Stimulated activated CD4-positive, alpha-beta T cell treated with anti-CD3 and anti-CD28 coated beads, Interleukin-1b, Interleukin-23, amount 100 ng/mL, for 4 hours (primary cell): ENCODE measurements at places on chromosomes 1 and 21.

DNA sequence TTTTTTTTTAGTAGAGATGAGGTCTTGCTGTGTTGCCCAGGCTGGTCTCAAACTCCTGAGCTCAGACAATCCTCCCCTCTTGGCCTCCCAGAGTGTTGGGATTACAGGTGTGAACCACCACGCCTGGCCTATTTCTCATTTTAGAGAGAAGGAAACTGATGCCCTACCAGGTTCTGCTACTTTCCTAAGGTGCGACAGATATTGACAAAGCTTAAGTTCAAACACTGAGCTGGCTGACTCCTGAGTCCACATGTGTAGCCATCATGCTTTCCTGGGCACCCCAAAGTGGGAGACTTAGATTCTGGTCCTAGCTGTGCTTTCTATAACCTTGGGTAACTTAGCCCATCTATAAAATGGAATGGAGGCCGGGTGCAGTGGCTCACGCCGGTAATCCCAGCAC lies 5.1 kb upstream of the TMEM222 start:
- DNase-seq = no peak

- DNase-seq = no peak
These were observed 141.7 kb downstream of the GALNT2 start for GRCh38 chr1:230208619-230209261.

DNA sequence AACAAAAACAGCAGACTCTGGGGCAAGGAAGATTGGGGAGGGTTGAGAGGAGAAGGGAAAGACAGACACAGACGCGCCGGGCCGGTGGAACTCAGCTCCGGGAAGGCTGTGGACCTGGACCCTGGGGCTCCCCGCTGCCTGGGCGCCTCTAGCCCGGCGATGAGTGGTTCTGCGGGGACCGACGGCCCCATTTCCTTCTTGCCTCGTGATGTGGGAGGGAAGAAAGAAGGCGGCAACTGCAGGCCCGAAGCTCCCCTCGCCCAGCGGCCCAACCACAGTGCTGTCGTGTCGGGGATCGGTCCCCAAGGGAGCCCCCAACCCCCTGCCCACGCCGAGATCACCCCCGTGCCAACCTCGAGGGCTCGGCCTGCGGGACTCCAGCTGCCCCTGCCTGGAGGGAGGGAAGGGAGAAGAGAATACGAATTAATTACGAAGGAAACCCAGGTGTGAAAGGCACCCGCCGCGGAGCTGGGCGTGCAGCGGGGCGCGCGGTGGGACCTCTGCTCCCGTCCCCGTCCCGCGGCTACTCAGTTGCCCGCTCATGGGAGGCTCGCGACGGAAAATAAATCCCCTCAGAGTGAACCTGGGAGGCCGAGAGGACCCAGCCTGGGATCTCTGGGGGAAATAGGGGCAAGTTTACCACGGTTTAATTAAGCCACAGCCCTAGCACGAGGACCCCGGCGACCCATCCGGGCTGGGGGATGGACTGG lies 7.4 kb downstream of the FOXD3 start:
- no peak for DNase-seq

GRCh38 chr1:76278711-76279100 lies 204.2 kb downstream of the ST6GALNAC3 start:
- no peak for DNase-seq

DNA sequence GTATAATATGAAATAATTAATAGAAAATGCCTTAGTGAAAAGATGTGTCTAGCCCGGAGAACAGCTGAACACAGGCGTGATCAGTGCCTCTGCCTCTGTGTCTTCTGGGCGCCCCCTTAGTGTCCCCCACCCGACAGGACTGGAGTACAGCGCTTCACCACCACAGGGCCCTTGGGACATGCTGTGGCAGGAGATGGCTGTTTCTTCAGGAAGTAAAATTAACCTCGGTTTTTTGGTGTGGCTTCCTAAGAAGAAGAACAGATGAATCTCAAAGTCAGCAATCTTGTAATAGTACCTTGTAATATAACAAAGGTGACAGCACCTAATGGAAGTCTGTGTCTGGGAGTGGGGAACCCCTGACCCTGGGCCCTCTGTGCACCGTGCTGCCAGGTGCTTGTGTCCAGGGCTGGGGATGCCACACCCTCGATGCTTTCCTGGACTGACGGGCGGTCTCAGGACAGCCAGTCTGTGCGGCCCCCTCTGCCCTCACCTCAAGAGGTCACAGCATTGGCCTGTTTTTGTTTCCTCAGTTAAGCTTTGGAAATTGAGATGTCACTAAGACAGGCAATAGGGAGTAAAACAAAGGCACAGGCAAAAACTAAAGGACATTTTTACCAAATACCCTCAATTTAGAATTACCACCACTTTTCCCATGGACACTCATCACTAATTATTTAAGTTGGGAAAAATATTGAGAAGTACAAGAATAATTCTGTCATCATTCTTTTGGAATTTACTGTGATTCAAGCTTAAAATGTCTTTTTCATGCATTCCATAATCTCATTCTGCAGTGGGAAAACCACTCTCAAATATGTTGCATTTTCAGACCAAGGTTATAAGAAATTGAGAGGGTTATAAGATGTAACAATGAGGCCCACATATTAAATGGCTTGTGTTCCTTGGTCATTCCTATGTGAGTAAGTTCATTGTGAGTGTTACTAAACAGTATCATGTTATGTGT lies 79.3 kb downstream of the ADARB1 start:
- DNase-seq = no peak

DNA sequence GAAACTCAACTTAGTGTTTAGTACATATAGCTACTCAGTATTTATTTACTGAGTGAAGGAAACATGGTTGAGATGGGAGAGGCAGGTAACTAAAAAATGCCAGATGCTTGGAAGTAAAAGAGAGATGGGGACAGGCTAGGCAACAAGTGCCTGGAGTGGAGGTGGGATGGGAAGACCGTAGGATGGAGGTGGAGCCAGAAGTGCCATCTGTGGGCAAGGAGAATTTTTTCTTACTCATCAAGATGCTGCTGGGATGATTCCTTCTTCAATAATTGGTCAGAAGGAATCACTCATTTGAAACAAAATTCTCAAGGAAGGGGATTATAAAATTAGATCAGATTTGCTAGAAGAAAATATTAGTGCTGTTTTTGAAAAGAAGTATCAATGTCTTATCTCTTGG lies 72.9 kb downstream of the IFI44 start:
- no peak for DNase-seq

DNA sequence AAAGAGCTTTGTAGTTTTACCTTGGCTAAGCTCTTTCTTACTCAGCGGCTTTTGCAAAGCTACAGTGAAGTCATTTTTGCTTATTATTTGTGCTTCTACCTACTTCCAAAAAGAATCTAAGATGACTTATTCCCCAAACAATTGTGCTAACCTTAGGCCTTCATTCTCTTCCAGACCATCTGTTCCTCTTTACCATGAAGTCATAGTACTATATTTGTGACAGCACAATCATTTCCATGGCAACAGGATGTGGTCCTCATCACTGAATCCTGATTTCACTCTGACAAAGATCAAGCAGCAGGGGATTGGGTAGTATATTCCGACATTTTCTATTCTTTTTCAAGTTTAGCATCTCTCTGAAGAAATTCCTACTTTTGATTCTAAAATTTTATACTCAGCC lies 24.8 kb upstream of the NMNAT2 start:
- no peak for DNase-seq

GRCh38 chr1:163361123-163361934 lies 39.6 kb downstream of the NUF2 start:
- no peak for DNase-seq

GRCh38 chr1:101613546-101613945 lies 376.7 kb downstream of the S1PR1 start:
- DNase-seq = no peak

DNA sequence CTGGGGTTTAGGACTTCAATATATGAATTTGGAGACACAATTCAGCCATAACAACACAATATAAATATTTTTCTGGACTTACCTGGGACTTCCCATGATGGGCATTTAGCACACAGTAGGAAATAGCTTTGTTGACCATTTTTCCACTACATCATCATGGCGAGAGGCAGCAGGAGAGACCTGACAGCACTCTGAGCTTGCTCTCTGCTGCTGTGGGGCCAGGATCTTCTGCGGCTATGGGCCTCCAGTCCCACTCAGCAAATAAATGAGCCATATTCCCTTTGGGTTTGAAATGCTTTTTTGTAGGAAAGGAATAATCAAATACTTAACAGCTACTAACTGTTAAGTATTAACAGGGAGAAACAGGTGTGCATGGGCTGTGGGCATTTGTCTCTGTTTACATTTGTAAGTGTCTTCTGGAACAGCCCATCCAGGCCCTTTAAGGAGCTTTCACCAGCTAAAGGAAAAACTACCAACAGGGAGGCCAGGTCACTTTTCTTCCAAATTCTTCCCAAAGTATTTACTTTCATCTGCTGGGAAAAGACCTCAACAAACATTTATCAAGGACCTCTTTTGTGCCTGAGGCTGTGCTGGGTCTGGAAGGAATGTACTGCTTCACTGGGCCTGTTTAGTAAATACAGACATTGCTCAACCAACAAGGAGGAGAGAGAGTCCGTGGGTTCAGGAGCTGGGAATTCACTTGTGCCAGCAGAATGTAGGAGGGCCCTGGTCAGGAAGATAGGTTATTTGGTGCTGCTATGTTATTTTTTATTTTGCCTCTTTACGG lies 133.2 kb downstream of the LRIG2 start:
- DNase-seq = no peak

DNA sequence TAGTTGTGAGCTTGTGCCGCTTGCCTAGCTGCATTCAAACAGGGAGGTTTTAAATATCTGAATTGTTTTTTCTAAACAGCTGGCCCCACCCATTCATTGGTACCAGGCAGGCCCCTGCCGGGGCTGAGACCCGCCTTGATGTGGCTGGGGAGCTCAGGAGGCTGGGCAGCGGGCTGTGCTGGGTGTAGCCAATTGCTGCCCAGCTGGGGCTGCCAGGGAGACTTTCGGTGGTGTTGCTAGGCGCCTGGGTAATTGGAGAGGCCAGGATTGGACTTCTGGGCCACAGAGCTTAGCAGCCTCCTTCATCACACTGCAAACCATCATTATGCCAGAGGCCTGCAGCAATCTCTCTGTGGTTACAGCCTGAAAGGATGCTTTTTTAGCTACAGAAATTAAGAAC lies 12.2 kb downstream of the RHBDL2 start:
- DNase-seq = no peak

GRCh38 chr1:174998569-174999215 lies 1.1 kb upstream of the CACYBP start:
- DNase-seq = peak; percentile 18

DNA sequence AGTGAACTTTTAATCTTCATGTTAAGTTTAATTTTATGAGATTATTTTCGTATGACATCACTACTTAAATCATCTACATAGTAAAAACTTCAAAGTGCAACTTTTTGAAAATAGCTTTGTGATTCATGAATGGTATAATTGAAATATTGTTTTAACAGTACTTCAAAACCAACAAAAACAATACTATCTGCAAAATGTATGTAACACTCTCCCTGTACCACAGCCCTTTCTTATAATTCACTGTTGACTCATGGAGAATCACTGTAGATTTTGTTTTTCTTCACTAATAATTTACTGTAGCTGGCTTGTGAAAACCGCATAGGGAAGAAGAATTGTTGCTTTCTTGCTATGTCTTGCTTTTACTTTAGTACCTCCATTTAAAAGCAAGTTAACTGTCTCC lies 301.4 kb upstream of the ADAMTS5 start:
- DNase-seq = no peak
